ENCODE measurements at places on chromosomes 2 and 18.

- DNase-seq = no peak
These were observed 11.9 kb upstream of the CREG2 start for GRCh38 chr2:101399021-101399799.

- peak; percentile 49 for DNase-seq
These were observed at the start of gene TUBA4B for GRCh38 chr2:219252900-219253752. TSS of gene TUBA4B (plus strand) at chr2:219253243. CDS start at chr2:219253408, 165 bp downstream.

DNA sequence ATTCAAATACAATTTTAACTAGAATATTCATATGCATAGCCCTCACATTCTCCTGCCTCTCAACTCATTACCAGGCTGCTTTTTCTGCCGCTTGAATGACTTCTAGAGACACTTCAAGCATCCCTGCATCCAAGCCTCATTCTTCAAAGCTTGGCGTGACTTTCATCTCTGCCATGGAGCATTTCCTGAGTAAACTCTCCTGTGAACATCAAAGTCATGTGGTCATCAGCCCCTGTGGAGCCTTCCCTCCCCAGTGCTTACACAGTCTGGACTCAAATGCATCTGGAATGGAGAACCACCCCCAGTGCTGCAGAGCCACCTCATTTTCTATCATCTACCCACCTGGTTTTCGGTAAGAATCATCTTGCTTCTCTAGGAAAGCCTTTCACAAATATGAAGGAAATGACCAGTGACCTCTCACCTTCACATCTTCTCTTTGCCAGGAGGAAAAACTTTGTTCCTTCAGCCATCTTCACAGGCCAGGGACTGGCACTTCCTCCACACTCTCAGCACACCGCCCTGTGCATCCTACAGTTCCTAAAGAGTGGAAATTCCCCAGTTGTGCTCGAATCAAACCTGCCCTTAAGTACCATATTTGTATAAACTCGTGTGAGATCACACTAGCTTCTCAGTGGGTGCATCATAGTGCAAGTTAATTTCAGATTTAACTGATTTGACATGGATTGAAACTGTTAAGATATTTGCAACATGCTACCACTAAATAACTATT lies 116.4 kb downstream of the COL6A3 start:
- no peak for DNase-seq

DNA sequence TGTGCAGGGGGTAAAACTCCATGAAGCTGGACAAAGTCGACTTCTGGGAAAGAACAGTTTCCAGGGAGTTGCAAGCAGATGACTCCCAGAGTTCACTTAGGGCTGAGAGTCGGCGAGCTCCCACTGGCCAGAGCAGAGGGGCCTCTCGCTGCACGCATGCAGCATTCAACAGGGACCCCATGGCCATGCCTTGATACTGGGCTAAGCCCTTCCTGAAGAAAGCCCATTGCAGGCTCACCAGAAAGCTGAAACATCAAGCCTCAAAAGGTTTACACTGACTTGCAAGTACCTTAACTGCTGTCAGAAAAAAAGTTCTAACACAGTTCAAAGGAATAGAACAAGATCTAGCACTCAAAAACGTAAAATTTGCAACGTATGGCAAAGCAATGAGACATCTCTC lies 56.4 kb downstream of the NDUFA10 start:
- no peak for DNase-seq

DNA sequence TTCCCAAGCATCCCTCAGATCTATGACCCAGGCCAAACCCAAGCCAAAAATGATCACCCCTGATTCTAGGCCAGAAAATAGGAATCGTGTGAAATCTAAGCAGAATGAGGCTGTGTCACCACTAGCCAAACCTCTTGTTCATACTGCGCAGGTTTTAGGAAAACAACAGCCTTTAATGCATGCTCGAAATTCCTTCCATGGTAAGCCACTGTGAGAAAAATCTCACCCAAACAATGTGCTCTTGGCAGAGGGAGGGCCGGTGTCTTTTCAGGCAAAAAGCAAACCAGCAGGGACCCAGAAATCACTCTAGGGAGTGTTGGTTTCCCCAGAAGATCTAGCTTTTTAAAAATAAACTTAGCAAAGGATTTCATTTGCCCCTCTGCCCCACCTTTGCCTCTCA lies 71.2 kb upstream of the FOSL2 start:
- no peak for DNase-seq

DNA sequence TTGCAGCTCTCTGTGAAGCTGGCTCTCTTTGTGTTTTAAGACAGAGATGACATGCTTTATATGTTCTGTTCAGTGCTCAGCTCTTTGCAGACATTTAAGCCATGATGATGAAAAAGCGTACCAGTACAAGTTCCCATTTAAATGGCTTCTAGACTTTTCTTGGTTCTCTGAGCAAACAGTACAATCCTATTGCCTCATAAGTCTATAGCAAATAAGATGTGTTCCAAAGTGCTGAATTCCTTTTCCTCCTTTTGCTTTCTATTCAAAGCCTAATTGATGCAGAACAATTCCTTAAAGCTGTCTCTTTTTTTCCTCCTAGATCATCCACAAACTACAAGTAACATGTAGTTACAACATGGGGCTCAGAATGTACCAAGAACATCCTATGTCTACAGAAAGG lies 168.8 kb upstream of the SPATS2L start:
- DNase-seq = peak; percentile 32

DNA sequence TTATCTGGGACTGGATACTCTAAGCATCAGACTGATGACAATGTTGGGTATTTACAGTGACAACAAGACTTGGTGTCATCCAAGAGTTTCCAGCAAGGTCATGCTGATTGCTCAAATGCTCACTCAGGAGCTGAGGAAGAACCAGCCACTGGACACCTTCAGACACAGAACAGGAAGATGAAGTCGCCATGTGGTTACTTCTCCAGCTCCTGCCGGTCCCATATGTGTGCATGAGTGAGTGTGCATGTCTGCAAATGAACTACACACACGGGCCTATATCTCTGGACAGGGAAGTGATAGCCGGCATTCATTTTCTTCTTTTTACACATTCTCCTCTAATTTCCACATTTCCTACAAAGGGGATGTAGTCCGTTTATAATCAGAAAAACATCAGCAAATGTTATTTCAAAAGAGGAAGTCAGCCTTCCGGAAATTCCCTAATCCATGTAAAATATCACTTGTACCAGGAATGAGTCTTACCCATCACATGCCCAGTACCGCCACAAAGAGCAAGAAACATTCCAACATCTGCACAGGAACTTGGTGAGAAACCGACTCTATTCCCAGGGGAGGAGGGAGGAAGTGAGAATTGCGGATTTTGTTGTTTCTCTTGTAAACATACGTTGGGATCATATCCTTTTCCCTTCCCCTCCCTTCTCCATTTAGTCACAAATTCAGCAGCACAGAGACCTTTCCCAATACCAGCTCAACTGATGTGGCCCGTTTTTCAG lies 10.8 kb downstream of the RFX8 start:
- DNase-seq = no peak

GRCh38 chr18:79853303-79853992 lies 55.7 kb downstream of the KCNG2 start:
- no peak for DNase-seq

GRCh38 chr2:27051902-27052645 lies 606 bp downstream of the AGBL5 start:
- no peak for DNase-seq

All from small intestine (tissue), 16 donors.